Stimulated activated CD8-positive, alpha-beta memory T cell treated with anti-CD3 and anti-CD28 coated beads, Interleukin-2, amount 100 ng/mL, for 48 hours (primary cell): ENCODE measurements at places on chromosomes 1 and 21.

- DNase-seq: no peak
Measured at GRCh38 chr1:36729289-36729688, 246.6 kb upstream of the CSF3R start.

DNA sequence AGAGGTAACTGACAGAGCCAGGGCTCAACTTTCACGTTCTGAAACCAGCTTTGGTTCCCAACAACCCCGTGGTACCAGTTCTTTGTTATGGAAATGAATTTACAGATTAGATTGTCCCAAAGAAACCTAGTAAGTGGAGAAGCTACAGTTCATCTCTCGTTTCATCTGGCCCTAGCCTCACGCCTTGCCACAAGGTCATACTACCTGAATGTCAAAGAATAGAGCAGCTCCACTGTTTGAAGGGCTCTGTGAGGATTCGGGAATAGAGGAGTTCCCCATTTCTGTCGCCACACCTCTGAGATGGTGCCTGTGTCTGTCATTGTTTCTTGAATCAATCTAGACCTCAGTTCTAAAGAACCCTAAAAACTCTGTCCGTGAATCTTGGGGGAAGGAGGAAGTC, 15.0 kb upstream of the CDC42 start:
- no peak for DNase-seq

DNA sequence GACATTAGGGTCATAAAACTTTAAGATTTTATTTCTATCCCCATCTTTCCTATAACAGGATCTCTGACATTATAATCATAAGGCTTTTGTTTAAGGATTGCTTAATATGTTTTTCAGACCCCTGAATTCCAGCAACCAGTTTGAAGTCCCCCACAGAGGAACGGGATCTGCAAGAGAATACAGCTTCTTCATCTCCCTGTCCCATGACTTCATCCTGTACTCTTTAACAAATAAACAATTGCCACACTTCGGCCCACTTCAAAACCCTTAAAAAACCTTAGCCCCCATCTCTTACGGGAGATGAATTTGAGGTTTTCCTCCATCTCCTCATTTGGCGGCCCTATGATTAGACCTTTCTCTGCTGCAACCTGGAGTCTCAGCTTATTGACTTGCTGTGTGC, 35.8 kb downstream of the TESK2 start:
- no peak for DNase-seq

- no peak for DNase-seq
Measured at GRCh38 chr1:178275553-178275952, 181.6 kb downstream of the RASAL2 start.

- no peak for DNase-seq
Measured at GRCh38 chr1:32759521-32759981, 57.0 kb upstream of the SYNC start.

DNA sequence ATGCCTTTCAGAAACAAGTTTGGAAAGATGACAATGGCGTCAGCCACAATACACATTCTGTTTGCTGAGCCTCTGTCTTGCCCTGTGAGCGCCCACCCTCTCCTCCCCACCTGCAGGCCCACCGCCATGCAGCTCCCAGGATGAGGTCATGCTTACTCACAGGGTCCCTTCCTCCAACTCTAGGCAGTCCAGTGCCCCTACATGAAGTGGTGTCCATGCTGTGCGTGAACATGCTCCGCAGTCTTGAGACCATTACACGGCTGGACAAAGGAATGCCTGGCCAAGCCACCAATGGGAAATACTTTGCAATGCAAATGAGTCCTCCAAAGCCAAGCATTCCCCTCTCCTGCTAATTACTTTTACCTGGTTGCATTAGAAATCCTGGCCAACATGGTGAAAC, 92.2 kb downstream of the CD58 start:
- DNase-seq: no peak
